Stimulated activated naive CD4-positive, alpha-beta T cell (primary cell): ENCODE measurements at places on chromosomes 1 and 21.

GRCh38 chr21:31945141-31945540, 72.3 kb downstream of the HUNK start:
- DNase-seq = no peak

DNA sequence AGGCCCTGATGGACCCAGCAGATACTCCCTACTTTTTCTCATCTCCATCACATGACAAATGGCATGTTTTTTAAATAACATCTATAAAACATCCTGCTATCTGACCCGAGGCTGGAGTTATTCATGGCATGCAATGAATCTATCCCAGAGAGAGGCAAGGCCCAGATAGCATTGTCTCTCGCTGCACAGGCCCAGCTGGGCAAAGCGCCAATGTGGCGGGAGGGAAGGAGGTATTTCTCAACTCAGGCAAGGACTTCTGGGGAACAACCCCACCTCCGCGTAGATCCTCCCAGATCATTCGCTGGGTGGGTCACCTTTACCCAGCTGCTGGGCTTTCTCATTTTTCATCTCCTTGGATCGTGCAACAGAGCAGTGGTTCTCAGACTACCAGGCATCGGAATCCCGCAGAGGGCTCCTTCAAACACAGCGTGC, 59.8 kb downstream of the ERG start:
- no peak for DNase-seq

DNA sequence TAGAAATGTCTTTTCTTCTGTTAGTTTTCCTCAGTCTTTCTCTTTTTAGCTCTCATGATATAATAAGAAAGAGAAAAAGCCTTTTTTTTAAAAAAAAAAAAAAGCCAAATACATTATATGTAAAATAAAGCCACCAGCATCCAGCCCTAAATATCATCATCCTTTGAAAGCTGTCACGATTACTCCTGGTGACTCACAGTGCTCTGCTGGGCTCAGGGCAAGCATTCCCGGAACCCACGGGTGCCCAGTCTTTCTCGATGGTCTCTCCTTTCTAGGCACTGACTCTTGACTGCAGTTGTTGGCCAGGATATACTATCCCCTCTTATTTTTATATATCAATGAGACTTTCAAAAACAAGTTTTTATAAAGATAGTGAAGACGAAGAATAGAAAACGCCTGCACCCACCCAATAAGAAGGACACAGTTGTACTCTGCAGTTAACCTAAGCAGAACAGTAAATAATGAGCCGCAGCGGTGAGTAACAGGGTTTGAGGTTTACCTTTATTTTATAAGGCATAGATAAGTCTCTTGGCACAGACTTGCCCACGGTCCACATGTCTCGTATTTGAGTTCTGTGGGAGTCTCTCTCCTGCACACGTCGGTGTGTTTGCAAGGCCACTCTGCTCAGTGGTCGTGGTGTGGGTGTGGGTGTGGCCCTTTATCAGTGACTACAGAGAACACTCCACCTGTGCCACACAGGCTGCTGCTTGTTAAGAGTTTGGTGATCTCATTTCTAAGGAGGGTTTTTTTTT, 15.7 kb upstream of the MX2 start:
- no peak for DNase-seq

DNA sequence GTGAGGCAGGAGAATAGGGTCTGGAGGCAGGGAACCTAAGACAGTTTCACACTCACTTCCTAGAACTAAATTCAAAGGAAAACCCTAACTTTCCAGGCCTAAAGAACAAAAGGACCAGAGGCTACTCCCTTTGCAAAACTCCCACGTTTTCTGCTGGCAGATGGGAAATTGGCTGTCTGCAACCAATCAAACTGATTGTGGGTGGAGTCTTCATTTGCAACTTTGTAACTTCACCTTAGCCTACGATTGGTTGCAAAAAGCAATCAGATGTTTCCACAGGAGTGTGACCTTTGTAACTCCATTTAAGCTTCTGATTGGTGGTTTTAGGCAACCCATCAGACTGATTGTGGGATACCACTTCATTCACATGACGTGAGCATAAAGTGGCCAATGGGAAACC, 19.7 kb upstream of the GNG4 start:
- DNase-seq = no peak

GRCh38 chr1:37662031-37662755, 27.5 kb upstream of the RSPO1 start:
- DNase-seq = no peak

GRCh38 chr1:56578138-56578962, 1.0 kb downstream of the PLPP3 start:
- DNase-seq = no peak

- DNase-seq = no peak
Observed at GRCh38 chr1:50418600-50419109, 4.6 kb downstream of the DMRTA2 start.

- no peak for DNase-seq
Observed at GRCh38 chr1:24233684-24234600, 46.9 kb upstream of the IFNLR1 start.

GRCh38 chr1:19164274-19165015, 45.6 kb downstream of the UBR4 start:
- no peak for DNase-seq

DNA sequence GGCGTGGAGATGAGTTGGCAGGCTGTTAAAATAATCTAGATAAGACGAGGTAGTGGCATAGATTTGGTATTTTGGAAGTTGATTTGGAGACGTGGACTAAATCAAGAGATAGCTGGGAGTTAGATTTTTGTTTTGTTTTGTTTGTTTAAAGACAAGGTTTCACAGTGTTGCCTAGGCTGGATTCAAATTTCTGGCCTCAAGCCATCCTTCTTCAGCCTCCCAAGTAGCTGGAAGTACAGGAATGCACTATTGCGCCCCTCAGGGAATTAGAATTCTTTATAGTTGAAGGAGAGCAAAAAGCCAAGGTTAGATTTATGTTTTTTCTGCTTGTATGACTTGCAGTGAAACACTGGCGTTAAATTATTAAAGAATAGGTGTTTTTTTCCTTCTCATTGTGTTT, 22.3 kb upstream of the SNRPE start:
- DNase-seq = no peak

DNA sequence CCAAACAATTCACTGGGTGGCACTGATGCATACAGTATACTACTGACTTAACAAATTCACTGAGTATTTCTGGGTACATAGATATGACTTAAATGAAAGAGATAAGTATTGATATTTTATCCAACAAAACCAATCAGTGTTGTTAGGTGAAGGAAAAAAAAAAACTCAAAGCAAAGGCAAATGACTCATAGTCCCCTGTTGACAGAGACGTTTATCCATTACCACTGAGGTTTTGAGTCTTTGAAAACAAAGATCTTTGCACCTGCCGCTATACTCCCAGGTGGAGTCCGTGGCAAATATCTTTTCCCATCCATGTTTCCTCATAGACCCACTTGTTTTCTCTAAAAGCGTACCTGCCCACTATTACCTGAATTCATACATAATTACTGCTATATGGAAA, 18.4 kb downstream of the DYNLT5 start:
- no peak for DNase-seq

DNA sequence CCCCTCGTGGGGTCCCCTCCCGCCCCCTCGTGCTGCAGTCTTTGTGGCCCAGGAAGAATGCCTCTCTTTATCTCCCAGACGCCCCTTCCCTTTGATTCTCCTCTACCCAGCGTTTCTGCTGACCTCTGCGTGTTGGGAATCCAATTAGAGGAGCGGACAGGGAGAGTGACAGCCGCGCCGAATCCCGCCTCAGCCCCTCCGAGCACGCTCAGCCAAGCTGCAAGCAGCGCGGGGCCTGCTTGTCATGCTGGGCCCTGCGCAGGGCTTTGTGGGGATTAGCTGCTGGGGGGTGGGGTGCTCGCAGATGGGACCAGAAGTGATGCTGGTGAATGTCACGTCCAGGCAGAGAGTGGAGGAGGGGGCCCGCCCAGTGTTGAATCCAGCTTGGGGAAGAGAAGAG, 91.1 kb downstream of the EPHB2 start:
- DNase-seq = no peak

DNA sequence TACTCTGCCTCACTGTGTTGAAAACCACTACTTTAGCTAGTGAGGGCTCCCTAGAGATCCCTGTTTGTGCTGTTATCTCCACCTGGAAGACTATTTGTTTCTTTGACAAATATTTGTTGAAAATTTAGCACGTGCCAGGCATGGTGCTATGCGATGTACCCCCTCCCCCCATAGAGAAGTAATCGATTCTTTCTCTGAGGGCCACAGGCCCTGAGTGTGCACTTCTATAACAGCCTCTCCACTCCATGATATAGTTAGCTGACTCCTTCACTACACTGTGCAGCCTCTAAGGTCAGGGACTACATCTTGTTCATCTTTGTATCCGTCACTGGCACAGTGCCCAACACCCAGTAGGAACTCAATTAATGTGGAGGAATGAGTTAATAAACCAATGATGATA, 17.3 kb upstream of the RBM15 start:
- DNase-seq = no peak

- DNase-seq = no peak
Observed at GRCh38 chr1:36824390-36824861, 209.9 kb downstream of the GRIK3 start.

- DNase-seq = no peak
Observed at GRCh38 chr1:214464445-214465287, 86.7 kb downstream of the PTPN14 start.

GRCh38 chr1:246193537-246193936, 313.5 kb downstream of the SMYD3 start:
- DNase-seq = no peak

GRCh38 chr1:151106894-151107293, 36.3 kb downstream of the GABPB2 start:
- no peak for DNase-seq

DNA sequence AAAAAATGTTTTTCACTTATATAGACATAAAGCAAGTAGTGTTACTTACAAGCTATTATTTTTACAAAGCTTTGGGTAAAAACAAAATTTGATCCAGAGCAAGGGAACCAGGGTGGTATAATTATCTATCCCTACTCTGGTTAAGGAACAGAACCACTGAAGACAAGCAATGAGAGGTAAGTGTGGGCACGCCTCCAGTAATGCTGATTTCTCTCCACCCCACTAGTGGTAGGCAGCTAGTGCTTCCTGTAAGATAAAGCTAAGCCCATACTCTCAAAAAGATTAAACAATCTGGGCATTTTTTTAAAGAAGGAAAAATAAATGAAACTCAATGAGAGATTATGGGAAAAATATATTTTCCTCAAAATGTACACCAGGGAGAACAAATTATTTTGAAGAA, 22.1 kb downstream of the TFB2M start:
- DNase-seq = no peak

DNA sequence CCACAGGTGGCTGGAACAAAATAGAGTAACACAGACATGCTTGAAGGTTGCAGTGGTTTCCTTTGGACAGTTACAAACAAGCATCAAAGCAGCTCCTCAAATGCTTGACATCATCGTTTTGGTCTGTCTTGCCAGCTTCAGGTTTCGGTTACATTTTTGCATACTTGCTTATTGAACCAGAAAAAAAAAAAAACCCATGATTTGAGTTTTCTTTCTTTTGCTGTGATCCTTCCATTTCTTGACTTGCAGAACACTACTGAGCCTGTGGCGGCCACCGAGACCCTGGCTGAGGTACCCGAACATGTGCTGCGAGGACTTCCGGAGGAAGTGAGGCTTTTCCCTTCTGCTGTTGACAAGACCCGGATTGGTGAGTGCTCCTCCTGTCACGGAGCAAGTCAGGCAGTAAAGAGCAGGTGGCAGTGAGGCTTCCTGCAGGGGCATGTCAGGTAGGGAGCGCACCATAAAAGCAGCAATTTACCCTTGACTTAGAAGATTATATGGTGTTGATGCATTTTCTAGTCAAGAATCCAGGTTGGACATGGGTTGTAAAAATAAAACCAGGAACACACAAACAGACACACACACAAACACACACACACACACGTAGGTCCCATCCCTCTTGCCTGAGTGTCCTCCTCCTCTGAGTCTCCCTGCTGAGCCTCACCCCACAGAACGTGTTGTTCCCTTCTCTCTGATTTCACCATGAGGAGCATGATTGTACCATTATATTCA, 30.9 kb downstream of the PRDM2 start:
- peak; percentile 94 for DNase-seq

- DNase-seq = peak; percentile 74
Observed at GRCh38 chr1:153749408-153750005, 21.7 kb downstream of the INTS3 start.

DNA sequence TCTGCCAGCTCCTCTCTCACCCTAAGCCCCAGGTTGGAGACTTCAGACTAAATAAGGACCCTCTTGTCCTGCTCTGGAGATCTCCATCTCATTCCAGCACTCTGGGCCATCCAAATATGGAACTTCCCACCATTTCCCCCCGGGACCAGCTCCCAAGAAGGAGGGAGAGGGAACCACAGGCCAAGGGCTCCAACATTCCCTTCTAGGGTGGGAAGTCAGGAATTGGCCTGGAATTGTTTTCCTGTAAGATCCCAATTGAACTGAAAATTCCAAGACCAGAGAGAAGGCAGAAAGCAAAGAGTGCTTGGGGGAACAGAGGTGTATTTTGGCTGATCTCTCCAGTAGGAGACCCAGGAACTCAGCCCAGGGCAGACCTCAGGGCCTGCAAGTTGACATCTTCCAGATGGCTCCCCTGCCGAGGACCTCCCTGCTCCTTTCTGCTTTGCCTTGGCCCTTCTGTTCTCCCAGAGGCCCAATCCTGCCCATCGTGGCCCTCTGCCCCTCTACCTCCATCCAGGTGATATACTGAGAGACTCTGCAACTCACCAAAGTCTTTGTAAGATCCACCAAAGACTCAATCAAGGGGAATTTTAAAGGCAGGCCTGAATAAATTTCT, 14.9 kb downstream of the CSRP1 start:
- no peak for DNase-seq

DNA sequence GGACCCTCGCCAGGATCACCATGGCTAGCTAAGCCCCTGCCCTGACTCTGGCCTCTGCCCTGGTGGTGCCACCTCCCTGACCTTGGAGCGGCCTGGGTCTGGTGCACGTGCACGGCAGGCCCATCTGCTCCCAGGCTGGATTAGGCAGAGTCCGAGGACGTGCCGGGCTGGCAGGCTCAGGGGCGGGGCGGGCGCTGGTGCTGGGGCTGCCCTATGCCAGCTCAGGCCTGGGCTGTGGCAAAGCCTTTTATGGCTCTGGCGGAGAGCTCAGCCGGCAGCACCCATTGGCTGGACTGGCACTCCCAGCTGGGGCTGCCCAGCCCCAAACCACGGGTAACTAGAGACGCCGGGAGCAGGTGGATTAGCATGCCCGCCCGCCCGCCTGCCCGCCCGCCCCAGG, 17.1 kb upstream of the EDN2 start:
- no peak for DNase-seq

DNA sequence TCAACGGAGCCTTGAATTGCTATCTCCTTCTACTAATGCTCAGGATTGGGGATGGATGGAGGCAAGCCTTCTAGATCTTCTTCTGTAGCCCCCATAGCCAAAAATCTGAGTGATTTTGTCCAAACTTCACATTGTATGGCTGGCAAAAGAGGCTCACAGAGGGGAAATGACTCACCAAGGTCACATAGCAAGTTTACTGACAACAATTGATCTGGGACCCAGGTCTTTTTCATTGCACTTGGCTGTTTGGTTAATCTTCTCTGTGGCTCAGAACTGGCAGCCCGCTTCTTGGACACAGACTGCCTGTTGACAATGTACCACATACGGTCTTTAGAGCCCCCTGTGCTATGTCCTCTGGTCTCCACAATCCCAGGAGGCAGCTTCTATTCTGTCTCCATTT, 3.0 kb upstream of the LACTBL1 start:
- no peak for DNase-seq
